Activated naive CD8-positive, alpha-beta T cell treated with anti-CD3 and anti-CD28 coated beads, Interleukin-2, amount 50 U/mL, for 24 hours (primary cell): ENCODE measurements at places on chromosomes 12 and 14.
A peak's percentile ranks its signal among the peaks of the same experiment; 100 is the strongest.

DNA sequence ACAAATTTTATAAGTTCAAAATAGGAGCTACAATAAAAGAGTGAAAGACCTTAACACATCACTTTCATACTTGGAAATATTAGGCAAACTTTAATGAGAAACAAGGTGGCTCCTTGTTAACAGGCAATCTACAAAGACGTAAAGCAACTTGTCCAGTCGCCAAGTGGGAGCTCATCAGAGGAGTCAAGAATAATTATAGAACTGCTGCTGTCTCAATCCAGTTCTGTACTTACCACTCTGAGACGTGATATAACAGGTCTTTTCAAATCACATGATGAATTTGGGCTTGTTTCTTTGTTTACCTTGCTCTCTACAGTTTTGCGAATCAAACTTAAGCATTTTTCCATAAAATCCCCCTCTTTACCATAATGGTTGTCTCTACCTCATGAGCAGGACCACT lies 3.6 kb downstream of the YBX3 start:
- no peak for DNase-seq

DNA sequence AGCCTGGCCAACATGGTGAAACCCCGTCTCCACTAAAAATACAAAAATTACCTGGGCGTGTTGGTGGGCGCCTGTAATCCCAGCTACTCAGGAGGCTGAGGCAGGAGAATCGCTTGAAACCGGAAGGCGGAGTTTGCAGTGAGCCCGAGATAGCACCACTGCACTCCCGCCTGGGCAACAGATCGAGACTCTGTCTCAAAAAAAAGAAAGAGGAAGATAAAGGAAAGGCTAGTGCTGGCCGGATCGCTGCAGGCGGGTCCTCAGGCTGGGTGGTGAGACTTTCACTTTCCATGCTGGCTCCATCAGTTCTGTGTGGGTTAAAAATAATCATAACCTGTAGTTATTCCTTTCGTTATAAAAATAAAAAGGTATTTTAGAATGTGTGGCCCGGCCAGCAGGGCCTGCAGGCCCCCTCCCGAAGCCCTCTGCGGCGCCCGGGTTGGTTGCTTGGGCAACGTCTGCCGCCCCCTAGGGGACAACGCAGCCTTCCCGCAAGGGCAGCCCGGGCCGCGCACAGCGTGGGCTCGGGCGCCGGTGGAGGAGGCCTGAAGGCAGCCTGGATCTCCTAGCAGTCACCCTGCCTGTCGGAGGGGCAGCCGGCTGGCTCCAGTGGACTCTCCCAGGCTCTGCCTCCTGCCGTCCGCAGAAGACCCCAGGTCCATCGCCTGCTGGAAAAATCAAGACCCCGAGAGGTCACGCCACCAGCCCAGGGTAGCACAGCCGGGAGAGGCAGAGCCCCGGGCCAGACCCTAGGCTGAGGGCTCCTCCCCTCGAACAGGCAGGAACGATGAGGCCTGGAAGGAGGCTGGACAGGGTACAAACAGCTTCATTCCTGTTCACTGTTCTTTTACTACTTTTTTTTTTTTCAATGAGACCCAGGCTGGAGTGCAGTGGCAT lies 5.0 kb upstream of the SLC25A47 start:
- peak; percentile 84 for DNase-seq

DNA sequence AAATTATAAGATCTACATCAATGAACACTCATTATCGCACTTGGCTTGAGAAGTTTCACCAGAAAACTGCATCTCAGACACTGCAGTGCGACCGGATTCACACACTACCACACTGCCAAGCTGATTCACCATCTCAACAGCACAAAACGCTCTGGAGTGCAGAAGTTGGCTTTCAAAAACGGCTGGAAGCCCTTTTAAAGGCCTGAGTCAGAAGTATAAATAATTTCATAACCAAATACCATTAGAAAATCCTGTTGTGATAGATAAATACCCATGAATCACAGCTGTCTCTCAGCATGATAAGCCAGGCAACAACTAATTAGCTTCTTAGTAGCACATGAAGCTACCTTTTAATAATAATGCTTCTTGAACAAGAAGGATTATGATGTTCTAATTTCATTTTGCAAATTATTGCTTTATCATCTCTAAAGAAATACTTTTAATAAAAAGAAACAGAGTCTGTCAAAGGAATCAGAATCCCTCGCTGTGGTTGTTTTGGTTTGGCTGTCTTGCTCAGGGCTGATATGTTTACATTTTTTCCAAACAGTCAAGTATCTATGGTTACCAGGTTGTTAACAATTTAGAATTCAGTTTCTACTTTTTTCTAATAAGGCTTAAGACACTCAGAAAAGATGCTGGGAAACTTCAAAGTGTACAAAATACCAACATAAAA lies 51.2 kb downstream of the SLC2A13 start:
- no peak for DNase-seq

DNA sequence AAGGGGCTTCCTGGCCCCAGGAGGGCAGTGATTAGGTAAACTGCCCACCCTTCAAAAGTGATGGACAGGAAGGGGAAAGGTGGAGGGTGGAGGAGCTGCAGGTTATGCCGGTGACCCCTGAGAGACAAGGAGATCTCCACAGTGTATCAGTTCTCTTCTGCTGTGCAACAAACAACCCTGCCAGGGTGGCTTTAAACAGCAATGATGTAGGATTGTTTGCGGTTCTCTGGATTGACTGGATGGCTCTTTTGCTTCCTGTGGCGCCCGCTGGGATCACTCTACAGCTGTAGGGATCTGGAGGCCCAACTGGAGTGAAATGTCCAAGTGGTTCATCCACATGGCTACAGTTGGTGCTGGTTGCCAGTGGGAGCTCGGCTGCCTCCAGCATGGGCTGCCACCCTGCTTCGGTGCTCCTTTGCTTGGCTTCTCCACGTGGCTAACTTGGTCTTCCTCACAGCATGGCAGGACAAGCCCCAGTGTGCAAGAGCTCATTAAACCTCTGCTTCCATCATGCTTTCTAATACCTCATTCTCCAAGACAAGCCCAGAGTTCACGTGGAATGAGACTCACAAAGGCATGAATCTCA lies 8.6 kb upstream of the ANKRD9 start:
- no peak for DNase-seq
